ENCODE measurements at places on chromosomes 3 and 15.

GRCh38 chr15:90482124-90483011 is 47.4 kb upstream of the CRTC3 start:
- peak; percentile 32 for DNase-seq

GRCh38 chr3:114685161-114685560 is 391.3 kb downstream of the TIGIT start:
- no peak for DNase-seq

GRCh38 chr15:40372981-40373380 is 9.5 kb upstream of the KNSTRN start:
- no peak for DNase-seq

DNA sequence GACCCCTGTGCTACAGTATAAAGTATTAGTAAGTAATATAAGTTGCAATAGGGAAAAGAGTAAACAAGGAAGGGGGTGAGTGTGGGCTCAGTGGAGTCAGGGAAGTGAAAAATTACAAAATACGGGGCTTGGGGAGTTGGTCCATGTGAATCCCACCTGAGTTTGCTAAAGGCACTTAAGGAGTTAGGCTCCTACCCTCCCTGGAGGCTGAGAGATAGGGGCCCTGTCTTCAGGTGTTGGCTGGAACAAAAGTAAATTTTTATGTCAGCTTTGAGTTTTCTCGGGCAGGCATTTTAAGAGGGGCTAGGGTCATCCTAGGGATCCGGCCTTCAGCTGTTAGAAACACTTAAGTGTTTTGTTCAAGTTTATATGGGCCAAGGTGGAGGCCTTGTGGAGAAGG is 8.2 kb downstream of the TRPC1 start:
- DNase-seq: no peak

GRCh38 chr15:60093273-60094067 is 89.4 kb downstream of the FOXB1 start:
- DNase-seq: no peak

- no peak for DNase-seq
Observed at GRCh38 chr3:177960014-177960413, 576.2 kb upstream of the KCNMB2 start.

- no peak for DNase-seq
Observed at GRCh38 chr3:124999897-125000435, 55.8 kb downstream of the HEG1 start.

DNA sequence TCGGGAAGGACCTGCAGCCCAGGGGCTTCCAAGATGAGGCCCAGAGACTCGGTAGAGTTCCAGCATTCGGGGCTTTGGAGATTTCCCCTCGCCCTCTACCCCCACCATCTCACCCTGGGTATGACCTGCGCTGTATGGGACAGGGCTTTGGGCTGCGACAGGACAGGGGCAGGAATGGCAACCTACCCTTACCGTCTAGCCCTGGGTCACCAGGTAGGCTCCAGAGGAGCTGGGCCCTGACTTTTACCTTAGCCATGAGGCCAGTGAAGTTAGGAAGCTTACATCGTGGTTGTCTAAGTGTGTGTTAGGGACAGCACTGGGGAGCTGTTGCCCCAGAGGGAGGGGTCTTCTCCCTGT is 683 bp downstream of the PPM1M start:
- no peak for DNase-seq

GRCh38 chr15:100330221-100330620 is 11.6 kb downstream of the ADAMTS17 start:
- DNase-seq: no peak

DNA sequence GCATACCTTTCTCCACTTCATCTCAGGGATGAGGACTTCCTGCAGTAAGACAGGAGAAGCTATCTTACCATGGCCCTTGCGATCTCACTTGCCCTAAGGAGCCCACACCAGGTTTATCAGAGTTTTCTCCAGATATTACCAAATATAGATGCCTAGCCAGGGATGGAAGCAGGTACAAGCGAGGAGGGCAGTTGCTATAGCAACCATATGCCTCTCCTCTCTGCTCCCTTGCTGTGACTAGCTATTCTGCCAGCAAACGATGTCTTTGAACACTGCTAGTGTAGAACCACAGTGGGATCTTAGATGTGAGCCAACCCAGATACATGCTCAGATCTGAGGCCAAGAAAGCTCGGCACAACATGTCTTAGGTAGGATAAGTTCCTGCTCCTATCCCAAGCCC is 33.9 kb downstream of the GRAMD2A start:
- no peak for DNase-seq

DNA sequence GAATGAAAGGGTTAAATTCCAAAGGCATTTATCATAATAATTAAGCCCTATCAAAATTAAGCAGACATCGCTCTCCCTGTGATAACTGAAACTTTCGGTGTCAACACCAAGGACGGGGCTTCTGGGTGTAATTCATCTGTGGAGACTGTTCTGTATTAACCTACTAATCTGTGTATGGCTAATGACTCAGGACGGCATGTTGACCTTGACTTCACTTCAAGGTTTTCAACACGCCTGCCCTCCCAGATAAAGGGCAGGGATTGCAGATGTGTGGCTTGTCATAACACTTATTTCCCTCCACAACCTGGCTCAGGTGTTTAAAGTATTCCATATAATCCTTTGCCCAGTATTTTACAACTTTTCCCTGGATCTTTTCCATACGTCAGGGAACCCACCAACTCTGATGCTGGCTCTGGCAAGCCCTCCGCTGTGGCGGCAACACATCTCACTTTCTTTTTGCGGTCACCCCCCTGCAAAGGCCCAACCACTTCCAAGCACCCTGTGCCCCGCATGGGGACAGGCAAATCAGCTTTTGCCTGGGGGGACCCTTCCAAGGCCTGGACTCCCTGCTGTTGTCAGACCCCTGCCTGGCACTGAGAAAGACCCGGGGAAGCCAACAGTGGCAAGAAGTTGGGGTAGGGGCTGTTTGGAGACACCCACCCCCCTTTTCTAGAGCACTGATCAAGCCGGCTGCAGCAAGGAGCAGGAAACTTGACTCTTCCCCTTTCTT is 93.2 kb upstream of the MEF2A start:
- peak; percentile 20 for DNase-seq

DNA sequence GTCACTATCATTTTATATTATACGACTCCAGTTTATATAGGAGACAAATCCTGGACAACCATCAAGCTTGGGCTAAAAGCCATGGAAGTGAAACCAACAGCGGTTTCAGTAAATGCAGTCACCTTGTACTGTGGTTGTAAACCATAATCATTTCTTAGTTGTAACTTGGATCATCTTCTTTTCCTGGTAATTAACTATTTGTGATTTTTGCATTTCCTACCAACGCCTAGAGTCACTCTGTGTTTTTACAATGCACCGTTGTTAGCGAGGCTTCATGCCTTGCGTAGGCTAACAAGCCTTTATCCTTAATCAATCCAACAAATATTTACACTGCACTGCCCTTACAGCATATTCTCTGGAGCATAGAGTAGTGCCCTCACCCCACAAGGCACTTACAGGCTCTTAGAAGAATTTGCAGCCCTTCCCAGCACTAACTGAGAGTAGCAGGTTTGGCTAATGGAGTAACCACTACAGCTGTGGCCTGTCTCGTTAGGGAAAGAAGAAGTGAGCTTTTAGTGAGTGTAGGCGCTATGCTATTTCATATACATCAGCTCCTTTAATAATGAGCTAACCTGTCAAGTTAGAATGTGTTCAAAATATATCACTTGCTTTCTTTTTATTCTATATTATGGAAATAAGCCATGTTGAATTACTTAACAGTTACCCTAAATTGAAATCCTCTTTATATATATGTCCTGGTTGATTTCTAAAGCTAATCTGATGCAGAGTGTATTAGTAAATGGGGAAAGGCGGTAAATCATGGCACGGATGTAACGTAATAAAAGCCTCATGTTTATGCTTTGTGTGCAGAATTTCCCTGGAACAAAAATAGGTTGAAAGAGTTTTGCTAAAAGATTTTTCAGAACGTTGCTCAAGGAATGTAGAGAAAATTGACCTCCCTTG is 62.8 kb downstream of the ABHD2 start:
- DNase-seq: no peak

DNA sequence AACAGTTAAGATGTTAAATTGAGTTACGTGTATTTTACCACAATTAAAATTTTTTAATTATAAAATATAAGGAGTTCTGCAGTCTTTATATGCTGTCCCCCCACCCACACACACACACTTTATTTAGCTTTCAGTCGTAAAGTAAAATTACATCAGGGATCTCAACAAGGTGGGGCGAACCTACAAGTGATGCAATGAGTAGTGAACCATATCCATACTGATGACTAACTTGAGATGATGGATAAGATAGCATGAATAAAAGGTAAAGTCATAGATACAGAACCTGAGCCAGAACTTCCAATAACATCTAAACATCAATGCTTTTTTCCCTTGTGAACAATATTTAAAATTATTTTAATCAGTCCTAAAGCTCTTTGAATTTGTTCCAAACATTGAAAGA is 77.2 kb downstream of the VPS13C start:
- no peak for DNase-seq

- no peak for DNase-seq
Observed at GRCh38 chr15:80246425-80246894, 5.6 kb downstream of the CTXND1 start.

- DNase-seq: no peak
Observed at GRCh38 chr15:60184579-60184978, 180.5 kb downstream of the FOXB1 start.

GRCh38 chr15:74631408-74631807 is 15.8 kb downstream of the CLK3 start:
- DNase-seq: no peak

- no peak for DNase-seq
Observed at GRCh38 chr3:157353652-157354051, 83.0 kb upstream of the PTX3 start.

DNA sequence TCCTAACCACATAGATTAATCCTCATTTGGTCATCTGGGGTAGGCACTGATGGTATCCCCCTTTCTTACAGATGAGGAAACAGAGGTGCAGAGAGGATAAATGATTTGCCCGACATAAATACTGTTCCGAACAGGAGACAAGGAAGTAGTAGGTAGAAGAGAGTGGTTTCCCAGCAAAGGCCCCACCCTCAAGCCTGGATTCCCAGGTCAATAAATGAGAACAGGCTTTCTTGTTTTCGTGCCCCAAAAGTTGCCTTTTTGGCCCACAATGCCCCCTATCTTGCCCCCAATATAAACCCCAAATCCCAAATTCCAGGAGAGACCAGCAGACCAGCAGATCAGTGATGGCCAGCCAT is 125.5 kb upstream of the PRR20G start:
- no peak for DNase-seq

DNA sequence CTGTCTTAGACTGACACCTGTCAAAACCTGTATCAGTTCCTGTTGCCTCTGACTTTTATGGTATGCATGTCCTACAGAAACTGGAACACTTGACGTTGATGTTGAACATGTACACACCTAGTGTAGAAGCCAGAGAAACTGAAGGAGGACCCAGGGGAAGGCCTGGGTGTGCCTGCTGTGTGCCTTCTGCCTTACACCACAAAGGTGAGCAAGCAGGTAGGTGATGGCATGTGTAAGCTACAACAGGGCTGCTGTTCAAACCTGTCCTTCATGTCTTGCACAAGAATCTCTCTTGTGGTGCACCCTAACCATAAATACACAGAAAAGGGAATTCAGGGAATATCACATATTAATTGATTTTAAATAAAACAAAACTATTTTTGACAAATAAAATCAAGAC is 13.6 kb upstream of the AQP9 start:
- no peak for DNase-seq

DNA sequence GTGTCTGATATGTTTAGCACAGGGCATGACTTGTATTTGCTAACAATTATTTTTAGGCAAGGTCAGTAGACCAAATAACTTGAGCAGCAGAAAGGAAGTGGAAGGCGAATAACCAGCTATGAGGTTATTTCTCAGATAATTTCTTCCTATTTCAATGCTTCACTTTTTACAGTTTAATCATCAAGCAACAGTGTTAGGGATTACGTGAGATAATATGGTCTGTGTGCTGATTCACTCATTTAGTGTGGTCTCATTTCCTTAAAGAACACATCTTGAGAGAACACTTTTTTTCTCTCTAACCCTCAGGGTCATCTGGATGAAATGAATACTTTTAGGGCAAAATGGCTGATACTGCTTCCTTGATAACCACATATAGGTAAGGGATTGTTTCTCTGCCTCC is 126.0 kb upstream of the CCNL1 start:
- DNase-seq: no peak

GRCh38 chr3:73839032-73839431 is 214.3 kb upstream of the PDZRN3 start:
- no peak for DNase-seq

- DNase-seq: no peak
Observed at GRCh38 chr15:63013052-63013808, 29.3 kb upstream of the TPM1 start.

GRCh38 chr15:57708047-57708446 is 1.5 kb downstream of the POLR2M start:
- no peak for DNase-seq

- DNase-seq: peak; percentile 97
Observed at GRCh38 chr3:129026728-129027543, 25.8 kb downstream of the EFCC1 start.

GRCh38 chr3:186287711-186288110 is 74.3 kb downstream of the DGKG start:
- no peak for DNase-seq

GRCh38 chr3:169813757-169814517 is 1.2 kb upstream of the LRRC34 start:
- DNase-seq: no peak

- DNase-seq: peak; percentile 4
Observed at GRCh38 chr3:111128884-111129283, 57.3 kb downstream of the NECTIN3 start.

GRCh38 chr15:75817138-75817935 is 25.9 kb upstream of the UBE2Q2 start:
- DNase-seq: no peak

DNA sequence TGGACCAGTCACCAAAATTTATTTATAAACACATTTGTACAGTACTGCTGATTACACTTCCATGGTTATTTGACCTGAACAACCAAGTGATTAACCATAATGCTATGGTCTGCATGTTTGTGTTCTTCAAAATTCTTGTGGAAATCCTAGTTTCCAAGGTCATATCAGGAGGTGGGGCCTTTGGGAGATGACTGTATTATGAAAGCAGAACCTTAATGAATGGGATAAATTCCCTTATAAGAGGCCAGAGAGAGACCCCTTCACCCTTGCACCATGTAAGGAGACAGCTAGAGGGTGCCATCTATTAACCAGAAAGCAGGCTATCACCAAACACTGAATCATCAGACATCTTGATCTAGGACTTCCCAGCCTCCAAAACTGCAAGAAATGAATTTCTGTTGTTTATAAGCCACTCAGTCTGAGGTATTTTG is 1.9 kb downstream of the SCAPER start:
- DNase-seq: peak; percentile 30

DNA sequence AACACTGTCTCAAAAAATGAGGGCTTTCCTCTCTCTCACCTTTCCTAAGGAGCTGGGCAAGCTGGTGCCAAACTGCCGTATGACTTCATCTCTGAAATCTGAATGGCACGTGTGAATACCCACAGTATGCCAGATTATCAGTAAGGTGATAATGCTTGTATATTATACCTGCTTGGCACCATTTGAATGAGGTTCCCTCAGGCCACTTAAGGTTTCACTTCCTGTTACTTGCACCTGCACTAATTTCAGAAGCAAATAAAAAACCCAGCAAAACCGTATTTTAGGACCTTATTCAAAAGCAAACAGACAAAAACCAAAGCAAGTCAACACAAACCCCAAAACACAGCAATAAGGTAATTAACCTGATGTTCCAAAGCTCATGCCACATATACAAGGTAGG is 19.7 kb downstream of the FOXP1 start:
- no peak for DNase-seq

GRCh38 chr3:143277531-143277930 is 158.0 kb downstream of the CHST2 start:
- no peak for DNase-seq

- DNase-seq: no peak
Observed at GRCh38 chr3:63673111-63673510, 20.6 kb downstream of the SNTN start.

Data from H7 (cell line).